IPS DF 6.9 (cell line): ENCODE measurements at places on chromosomes 2 and 18.

- DNase-seq = no peak
Measured at GRCh38 chr2:186726938-186727337, 33.1 kb downstream of the FAM171B start.

- DNase-seq = no peak
Measured at GRCh38 chr18:35436076-35436649, 59.0 kb upstream of the ZNF396 start.

DNA sequence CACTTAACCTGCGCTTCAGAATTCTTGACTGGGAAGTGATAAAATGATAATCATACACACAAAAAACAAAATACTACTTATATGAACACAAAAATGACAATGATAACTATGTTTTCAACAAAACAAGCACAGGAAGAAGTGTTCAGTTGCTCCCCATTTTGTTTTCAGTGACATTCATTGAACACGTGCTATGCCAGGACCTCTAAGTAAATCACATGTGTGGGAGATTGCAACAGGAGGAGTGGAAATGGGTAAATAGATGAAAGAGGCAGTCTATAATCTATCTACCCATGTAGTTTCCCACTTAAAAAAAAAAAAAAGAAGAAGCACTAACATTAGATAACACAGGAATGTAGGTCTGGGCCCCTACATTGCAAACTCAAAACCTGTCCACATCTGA lies 183.5 kb upstream of the HNRNPA3 start:
- no peak for DNase-seq

DNA sequence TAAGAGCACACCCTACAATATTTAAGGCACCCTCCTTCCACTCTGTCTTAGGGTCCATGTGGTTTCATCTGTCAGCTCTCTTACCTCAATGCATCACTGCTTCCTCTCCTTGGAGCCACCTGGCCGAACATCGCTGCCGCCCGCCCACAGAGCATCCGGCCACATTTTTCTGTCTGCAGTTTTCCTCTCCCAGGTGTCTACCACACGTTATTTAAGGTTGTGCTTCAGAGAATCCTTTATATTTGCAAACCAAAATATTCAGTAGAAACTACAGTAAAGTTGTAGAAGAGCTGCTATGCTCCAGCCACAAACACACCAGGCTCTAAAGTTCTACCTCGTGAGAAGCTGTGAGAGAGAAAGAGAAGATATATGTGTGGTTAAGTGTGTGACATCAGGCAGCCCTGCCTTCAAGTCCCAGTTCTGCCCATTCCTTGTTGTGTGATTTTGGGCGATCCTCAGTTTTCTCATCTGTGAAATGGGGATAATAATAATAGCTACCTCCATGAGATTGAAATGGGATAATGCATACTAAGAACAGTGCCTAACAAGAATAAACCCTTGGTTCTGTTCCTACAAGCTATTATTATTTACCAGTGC lies 4.9 kb upstream of the STK17B start:
- DNase-seq = no peak

DNA sequence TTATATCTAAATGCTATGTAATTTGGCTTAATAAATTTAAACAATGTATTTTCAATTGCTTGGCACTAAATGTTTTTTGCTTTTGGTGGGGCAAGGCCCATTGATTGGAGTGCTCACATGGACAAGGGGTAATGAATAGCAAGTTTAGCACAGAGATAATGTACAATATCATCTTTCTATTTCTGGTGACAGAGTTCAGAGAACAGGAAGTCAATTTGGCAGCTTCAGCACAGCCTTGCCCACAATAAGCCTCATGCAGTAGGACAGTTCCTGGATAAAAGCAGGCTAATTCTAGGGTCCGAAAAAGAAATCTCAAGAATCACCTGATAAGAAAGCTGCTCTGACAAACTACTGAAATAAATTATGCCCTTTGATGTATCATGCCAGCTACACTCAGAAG lies 443.9 kb upstream of the FSHR start:
- DNase-seq = no peak

DNA sequence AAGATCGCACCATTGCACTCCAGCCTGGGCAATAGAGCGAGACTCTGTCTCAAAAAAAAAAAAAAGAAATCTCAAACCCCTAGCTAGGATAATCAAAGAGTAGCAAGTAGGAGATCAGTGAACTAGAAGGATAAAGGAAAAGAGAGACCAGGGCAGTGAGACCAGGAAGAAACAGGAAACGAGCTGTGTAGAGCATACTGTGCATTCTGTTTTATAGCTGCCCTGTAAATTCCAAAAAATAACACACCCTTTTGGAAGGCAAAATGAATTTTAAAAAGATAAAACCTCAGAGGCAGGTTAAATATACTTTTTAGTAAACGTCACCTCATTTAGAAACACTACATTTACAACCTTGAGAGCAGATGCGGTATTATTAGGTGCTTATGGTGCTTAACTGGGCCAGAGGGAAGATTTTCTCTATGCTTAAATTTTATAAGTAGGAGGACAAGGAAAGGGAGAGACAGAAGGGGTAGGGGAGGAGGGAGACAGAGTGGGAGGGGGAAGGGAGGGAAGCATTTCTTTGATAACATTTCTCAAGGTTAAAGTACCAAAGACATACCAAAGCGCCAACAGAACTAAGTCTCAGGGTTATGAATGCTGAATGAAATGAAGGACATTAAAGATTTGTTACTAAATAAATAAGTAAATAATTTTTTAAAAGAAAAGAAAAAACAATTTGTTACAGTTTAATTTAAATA lies 30.1 kb downstream of the FEZ2 start:
- no peak for DNase-seq

- DNase-seq = no peak
Measured at GRCh38 chr2:201327678-201328077, 29.5 kb downstream of the FLACC1 start.

DNA sequence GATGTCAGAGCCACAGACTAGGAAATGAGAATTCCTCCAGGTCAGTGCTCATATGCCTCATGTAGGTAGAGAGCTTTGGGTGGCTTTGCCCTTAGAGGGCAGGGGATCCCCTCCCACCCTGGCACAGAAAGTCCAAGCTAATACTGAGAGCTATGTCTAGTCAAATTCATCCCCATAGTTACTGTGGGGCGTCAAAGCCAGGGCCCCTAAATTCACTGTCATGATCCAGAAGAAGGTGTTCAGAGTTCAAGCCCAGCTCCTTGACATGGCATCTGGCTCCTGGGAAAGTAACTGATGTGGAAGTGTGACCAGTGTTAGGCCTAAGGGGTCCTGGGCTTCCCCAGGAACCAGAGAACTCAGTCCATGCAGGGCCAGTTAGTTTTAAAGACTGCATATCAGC lies 1.8 kb downstream of the THNSL2 start:
- DNase-seq = no peak

DNA sequence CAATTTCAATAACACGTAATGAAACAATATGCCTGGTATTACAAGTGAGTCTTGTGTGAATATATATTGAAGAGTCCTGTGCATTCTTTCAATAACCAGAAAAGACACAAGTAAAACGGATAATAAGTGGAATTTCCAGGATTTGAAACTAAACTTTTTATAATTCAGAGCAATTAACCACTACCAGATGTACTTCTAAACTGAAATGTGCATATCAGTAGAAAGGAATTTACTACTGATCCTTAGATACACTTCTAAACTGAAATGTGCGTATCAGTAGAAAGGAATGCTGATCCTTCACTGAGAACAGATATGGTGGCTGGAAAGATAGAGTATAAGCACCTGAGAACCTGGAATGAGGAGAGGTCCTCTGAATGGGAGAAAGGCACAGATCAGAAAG lies 470.9 kb upstream of the SPHKAP start:
- DNase-seq = no peak

- no peak for DNase-seq
Measured at GRCh38 chr18:9786631-9787030, 78.5 kb downstream of the RAB31 start.

DNA sequence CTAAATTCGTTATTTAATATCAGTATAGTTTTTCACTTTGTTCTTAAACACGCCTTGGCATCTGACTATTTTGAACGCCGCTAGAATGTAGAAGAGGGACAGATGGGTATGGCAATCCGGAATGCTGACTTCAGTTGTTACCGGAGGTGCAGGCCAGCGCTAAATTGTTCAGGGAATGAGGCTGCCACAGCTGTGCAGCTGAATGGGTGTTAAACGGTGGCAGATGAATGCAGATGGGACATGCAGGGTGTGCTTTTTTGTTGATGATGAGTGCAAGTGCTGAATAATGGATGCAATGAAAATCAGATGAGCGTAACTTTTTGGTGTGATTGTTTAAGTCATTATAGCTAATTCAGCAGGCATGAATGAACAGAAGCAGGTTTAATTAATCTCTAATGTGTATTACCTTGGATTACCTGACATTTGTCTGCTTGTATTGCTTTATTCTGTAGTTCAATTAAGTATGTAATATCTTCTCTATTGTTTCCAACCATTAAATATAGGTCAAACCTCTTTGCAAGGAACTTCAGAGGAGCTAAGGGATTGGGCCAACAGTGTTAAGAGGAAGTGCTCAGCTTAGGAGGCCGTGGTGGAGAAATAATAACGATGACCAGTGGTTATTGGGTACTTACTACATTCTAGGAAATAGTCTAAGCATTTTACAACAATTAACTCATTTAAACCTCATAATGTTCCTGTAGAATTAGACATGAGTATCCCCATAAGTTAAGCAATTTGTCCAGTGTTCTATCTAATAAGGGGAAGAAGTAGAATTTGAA lies 11.9 kb upstream of the CREG2 start:
- no peak for DNase-seq

- no peak for DNase-seq
Measured at GRCh38 chr2:223086370-223086981, 34.5 kb downstream of the KCNE4 start.

DNA sequence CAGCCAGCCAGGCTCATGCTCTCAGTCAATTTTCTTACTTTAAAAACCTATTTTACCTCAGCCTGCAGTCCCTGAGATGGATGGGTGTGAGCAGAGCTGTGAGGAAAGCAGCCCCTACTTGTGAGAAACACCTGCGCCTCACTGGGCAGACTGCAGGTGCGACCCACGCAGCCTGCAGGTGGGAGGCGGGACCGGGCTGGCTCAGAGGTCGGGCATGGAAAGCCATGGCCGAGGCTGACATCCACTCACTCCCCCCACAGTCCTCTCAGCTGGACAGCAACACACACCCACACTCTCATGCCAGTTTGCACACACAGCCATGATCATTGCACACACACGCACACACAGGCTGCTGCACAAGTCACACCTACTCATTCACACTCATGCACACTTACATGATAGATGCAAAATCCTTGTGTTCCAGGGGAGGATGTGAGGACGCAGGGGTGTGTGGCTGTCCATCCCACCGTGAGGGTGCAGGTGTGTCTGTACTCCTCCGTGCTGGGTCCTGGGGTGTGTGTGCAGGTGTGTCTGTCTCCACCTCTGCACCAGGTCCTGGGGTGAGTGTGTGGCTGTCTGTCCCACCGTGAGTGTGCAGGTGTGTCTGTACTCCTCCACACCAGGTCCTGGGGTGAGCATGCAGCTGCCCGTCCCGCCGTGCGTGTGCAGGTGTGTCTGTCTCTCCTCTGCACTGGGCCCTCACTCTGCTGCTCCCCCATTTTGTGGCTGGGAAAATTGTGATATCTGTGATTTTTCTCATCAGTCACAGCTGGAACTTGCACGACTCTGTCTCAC lies 166.5 kb downstream of the RTP5 start:
- no peak for DNase-seq
